GM20000 (cell line): ENCODE measurements at places on chromosomes 11 and 22.

- no peak for DNase-seq
Observed at GRCh38 chr11:79264284-79264683, 176.5 kb downstream of the TENM4 start.

DNA sequence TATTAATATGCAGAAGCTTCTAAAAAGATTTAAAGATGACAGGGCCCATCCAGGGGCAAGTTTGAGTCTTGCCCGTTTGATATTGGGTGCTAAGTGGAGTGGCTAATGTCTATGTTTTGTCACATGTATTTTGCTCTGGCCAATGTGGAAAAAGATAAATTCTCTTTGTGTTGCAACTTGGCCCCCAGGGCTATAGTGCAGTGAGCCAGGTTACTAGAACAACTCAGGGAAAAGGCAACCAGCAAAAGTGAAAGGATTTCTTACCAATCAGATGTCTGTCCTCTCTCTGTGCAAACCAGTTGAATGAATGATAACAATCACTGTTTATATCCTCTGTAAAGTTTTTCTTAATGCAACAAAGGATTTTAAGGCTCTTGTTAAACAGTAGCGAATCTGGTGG lies 4.6 kb upstream of the CLNS1A start:
- DNase-seq, result no peak

DNA sequence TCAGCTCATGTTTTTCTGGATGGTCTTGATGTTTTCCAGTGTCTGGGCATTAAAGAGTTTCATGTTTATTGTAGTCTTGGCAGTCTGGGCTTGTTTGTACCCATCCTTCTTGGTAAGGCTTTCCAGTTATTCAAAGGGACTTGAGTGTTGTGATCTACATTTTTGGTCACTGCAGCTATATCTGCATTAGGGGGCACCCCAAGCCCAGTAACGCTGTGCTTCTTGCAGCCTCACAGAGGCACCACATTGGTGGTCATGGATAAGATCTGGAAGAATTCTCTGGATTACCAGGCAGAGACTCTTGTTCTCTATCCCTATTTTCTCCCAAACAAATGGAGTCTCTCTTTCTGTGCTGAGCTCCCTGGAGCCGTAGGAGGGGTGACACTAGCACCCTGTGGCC lies 451.5 kb upstream of the FAT3 start:
- no peak for DNase-seq

- no peak for DNase-seq
Observed at GRCh38 chr11:47314992-47315391, 37.5 kb downstream of the MYBPC3 start.

DNA sequence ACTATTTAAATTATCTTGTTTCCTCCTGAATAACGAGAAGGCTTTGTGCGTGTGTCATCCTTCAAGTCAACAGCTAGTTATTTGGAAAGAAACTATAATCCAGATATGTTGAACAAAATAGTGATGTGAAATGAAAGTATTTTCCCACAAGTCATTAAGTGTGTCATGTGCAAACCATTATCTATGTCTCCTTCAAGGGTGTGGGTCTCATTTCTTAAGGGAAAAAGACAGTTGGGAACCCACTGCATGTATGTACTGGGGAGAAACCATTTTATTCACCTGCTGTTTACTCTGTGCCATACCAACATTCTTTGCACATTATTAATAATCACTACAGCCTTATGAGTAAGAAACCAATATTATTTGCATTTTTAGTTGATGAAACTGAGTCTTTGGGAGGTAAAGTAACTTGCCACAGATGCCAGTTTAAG lies 145.3 kb upstream of the CTSC start:
- no peak for DNase-seq

- DNase-seq, result peak; percentile 64
Observed at GRCh38 chr22:32473388-32473952, 1.1 kb upstream of the FBXO7 start.

- no peak for DNase-seq
Observed at GRCh38 chr22:39970742-39971141, 10.5 kb downstream of the TMA7B start.

GRCh38 chr11:2131371-2132236 lies 7.6 kb downstream of the IGF2 start:
- DNase-seq, result no peak

- DNase-seq, result no peak
Observed at GRCh38 chr11:126121296-126121695, 58.6 kb upstream of the CDON start.

DNA sequence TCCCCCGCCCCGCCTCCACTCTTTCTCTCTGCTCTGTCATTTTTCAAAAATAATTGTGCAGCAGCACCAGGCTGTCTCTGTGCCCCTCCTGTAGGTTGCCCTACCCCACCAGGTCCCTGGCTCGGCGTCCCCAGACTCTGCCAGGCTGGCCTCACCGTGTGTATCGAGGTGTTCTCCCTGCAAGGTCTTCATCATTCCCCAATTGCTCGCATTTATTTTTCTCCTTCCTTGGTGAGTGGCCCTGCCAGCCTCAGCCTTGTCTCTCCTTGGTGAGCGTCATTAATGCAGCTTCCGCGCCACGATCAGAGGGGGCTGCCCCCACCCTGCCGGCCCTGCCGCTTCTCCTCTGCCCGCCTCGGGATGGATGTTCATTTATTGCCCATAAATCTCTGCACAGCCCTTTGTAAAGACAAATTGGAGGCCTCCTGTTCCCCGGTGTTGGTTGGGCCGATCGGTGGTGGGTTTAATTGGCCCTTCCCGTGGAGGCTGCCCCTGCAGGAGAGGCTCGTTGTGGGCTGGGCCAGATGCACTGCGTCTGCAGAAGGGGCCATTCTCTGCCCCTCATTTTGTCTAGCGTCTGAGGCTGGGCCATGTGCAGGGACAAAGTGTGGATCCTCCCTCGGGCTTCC lies 33.2 kb downstream of the RTN4R start:
- DNase-seq, result no peak

- no peak for DNase-seq
Observed at GRCh38 chr11:83078269-83078668, 6.6 kb upstream of the RAB30 start.

GRCh38 chr22:44752285-44753188 lies at the start of gene ARHGAP8:
ARHGAP8 (plus strand) TSS chr22:44752575; CDS start chr22:44786528, 33,953 bp downstream.
- peak; percentile 57 for DNase-seq

DNA sequence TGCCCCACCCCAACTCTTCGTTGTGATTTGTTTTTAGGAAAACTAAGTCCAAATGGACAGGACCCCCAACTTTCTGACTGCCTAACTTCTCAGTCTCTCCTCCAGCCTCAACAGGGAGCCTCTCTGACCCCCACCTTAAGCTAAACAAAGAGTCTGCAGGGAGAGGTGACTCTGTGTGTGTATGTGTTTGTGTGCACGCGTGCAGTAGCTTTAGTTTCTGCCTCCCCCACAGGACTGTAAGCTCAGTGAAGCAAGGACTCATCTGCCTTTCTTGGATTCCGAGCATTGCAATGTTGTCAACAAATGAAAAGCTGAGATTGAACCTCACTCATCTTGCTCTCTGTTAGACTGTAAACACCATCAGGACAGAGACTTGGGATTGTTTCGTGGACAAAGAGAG lies 7.9 kb downstream of the SNAP29 start:
- no peak for DNase-seq

- DNase-seq, result peak; percentile 39
Observed at GRCh38 chr22:25566898-25567235, 2.4 kb downstream of the GRK3 start.

GRCh38 chr11:86052693-86053641 lies 15.9 kb downstream of the PICALM start:
- DNase-seq, result no peak

DNA sequence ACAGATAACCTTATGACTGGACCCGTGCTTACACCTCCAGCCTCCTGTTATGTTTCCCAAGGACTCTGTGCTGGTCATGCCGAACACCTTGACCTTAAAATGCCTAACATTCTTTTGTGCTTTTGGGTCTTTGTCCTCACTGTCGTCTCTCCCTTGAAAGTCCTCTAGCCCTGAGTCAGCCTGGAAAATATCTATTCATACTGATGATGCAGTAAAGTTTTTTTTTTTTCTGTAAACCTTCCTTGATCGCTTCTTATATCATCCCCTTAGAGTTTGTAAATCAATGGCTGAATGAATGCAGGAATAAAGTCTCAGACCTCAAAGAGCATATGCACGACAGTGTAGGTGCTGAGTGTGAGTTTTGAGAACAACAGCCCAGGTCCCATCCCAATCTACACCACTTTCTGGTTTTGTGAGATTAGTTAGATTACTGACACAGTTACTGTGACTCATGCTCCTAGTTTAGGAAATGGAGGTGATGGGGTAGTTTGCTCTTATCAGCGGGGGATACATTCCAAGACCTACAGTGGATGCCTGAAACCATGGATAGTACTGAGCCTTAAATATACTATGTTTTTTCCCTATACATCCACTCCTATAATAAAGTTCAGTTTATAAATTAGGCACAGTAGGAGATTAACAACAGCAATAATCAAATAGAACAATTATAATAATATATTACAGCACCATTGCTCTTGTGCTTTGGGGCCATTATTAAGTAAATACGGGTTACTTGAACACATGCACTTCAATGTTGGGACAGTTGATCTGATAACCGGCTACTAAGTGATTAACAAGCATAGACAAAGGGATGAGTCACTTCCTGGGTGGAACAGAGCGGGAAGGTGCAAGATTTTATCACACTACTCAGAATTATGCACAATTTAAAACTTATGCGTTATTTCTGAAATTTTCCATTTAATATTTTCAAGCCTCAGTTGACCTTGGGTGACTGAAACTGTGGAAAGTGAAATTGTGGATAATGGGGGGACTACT lies 8.6 kb downstream of the TCN1 start:
- DNase-seq, result no peak
